Neural crest cell (in vitro differentiated cells): ENCODE measurements at places on chromosomes 3 and 15.

DNA sequence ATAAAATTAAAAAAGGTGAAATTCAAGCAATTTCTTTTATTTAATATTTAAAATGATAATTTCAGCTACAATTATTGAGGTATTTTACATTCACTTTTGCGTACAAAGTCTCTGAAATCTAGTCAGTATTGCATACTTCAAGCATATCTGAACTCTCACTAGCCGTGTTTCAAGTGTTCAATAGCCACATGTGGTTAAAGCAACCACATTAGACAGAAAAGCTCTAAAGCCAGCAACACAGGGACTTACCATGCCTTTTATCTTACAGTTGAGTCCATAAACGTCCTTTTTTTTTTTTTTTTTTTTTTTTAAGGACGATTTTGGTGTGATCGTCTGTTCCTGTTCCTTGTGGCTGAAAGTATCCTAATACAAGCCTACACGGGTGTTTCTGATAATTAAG is 257.0 kb upstream of the RGMA start:
- DNase-seq: no peak

- DNase-seq: no peak
Observed at GRCh38 chr3:52456800-52457183, 1.4 kb downstream of the NISCH start.

DNA sequence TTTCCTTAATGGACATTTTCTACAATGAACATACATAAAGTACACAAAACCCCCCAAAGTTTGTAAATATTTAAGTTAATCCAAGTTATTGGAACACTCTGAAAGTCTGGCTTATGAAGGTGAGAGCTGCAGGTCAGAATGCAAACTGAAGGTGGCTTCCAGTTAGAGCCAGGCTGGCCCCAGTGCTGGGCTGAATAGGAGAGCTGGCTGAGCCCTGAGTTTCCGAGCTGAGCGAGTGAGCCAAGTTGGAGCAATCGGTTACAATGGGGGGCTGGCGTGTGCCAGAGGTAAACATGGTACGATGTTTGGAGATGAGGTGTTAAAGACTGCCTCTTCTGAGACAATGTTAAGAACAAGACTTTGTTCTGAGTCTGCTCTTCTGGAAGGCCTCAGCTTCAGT is 230.8 kb upstream of the MCTP2 start:
- no peak for DNase-seq

DNA sequence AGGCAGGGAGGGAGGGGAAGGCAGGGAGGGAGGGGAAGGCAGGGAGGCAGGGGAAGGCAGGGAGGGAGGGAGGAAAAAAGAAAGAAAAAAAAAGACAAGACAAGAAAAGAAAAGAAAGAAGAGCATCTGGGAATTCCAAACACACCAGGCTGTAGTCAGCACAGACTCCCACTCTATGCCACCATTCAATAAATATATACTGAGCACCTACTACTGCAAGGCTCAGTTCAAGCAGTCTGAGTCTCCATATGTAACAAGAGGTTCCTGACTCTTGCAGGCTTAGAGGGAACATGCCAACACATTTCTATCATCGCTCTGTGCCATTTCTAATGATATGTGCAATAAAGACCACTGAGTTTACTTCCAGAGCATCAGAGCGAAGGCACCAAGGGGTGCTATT is 47.7 kb downstream of the ANXA2 start:
- DNase-seq: no peak

DNA sequence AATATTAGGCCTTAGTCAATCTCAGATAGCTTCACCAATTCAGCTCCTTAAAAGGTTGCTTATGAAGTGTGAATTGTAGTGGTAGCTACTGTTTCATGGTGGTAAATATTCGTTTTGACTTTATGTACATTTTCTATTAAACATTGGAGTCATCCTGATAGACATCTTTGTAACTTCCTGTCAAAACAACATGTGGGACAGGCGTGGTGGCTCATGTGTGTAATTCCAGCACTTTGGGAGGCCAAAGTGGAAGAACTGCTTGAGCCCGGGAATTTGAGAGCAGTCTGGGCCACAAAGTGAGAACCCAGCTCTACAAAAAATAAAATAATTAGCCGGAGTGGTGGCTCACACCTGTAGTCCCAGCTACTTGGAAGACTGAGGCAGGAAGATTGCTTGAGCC is 2.0 kb upstream of the TRIM59 start:
- DNase-seq: no peak

DNA sequence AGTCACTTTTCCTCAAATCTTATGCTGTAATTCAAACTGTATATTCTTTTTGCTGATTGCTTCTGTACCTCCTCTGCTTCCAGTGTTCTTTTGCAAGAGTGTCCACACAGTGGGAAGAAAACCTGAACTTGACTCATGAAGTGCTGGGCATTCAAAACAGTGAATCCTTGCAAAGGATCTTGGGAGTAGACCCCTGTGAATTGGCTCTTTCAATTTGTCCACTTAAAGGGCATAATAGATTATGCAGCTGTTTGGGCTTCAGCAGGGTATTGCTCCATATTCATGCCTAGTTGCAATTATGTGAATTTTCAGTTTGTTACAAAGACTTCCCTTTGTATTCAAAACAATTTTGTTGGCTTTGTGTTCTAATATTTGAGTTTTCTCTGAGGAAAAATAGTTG is 11.4 kb downstream of the ZFAND6 start:
- DNase-seq: peak; percentile 7

DNA sequence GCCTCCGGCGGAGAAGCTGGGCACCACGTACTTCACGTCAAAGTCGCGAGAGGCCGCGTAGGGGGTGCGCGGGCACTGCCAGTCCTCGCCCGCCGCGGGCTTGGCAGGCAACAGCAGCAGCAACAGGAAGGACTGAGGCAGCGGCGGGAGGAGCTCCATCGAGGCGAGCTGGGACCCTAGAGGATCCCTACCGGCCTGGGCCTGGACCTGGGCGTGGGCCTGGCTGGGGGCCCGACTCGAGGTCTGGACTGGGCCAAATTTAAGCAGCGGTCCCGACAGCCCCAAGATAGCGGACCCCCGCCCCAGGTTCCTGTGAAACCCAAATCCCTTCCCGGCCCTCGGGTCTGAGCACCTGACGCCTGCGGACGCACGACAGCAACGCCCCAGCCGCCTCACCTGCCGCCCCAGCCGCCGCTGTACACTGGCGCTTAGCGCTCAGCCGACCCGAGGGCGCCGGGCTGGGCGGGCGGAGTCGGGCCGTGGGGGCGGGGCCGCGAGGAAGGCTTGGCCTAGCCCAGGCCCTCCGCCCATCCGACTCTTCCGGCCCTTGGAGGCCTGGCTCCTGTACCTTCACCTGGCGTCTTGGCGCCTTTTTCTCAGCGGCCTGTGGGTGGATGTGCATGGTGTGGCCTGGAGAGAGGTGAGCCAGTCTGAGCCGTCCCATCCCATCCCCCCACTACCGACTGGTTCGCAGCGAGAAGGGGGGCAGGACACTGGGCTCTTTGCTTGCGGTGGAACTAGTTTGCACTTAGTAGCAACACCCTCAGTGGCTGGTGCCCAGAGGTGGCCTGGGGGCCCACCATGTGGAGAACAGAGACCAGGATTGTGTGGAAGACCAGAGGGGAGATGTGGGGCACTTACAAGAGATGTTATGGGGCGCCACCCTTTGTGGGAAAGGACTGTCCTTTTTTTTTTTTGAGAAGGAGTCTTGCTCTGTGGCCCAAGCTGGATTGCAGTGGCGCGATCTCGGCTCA is at the start of gene MST1R:
TSS of gene MST1R (minus strand) at position 423 of the 974 bp plus-strand sequence. CDS start at position 159, 264 bp downstream.
- DNase-seq: peak; percentile 53

DNA sequence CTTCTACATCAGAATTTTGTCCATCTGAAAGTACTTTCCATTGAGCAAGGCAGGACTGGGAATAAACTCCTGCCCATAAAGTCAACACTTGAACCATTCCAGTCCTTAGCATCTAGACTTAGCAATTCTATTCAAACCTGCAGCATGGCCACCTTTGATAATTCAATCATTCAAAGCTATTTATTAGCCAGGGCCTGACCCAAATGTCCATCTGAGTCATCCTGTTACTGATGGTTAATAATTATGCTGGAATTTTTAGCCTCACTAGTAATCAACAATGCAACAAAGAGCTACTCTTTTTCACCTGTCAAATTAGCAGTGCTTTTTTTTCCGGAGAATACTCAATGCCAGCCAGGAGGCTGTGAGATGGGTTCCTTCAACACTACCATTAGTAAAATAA is 72.7 kb upstream of the SNRK start:
- DNase-seq: no peak

DNA sequence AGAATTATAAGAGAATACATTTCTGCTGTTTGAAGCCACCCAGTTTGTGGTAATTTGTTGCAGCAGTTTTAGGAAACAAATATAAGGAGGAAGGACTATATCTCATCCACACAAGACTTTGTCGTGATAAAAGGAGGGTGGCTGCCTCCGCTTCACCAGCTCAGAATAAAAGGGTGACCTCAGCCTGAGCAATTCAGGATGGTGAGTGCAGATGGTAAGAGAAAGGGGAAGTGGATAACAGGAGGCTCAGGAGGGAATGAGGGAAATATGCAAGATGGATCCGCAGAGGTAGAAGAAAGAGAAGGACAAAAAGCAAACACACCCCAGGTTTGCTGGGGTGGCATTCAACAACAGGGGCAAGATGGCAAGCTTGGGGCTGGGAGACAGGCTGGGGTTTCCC is 108.1 kb upstream of the TNFAIP8L3 start:
- DNase-seq: no peak

GRCh38 chr15:23857028-23857641 is 170.0 kb upstream of the NDN start:
- peak; percentile 59 for DNase-seq

- no peak for DNase-seq
Observed at GRCh38 chr3:13706451-13706850, 157.5 kb downstream of the FBLN2 start.

- DNase-seq: no peak
Observed at GRCh38 chr3:153443961-153444360, 281.9 kb downstream of the RAP2B start.

GRCh38 chr15:34994925-34995324 is 6.8 kb upstream of the ZNF770 start:
- DNase-seq: no peak

- DNase-seq: no peak
Observed at GRCh38 chr3:159974-160373, 36.6 kb upstream of the CHL1 start.

- no peak for DNase-seq
Observed at GRCh38 chr15:71679223-71679792, 131.0 kb upstream of the NR2E3 start.

- DNase-seq: no peak
Observed at GRCh38 chr3:158121295-158121694, 11.4 kb downstream of the RSRC1 start.

- no peak for DNase-seq
Observed at GRCh38 chr15:78193731-78194567, 40.4 kb downstream of the ACSBG1 start.

GRCh38 chr15:69945729-69946128 is 152.0 kb downstream of the TLE3 start:
- DNase-seq: no peak

DNA sequence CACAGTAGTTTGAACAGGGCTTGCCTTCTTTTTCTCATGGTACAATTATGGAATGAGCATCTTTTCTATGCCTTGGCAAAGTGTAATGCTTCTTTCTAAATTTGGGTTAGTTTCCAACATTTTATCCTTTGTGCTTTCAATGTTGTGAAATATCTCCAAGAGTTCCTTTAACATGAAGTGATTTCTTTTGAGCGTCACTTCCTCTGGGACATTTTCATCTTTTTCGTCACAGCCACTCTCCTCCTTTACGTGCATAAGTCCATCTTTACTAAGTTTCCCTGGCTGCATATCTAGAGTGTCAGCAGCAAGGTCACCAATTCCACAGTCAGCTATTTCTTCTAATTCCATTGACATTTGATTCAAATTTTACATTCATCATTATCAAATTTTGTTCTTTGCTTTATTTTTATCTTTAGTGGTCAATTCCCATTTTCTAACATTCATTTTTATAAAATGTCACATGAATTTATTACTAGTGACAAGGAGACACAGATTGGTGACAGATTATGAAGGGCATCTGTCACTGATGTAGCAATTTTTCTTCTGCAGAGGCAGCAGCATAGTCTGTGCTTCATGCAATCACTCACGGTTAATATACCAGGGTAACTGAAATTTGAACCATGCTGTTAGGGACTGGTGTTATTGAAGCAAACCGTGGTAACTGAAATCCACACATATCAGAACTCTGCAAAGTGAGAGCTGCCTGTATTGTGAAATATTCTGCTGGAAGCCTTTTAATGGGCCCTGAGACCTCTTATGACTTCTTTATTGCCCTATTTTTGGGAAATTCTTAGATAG is 126.5 kb upstream of the THBS1 start:
- DNase-seq: no peak

GRCh38 chr3:189914799-189915198 is 205.9 kb downstream of the P3H2 start:
- no peak for DNase-seq

- DNase-seq: no peak
Observed at GRCh38 chr15:77507911-77508310, 87.2 kb downstream of the HMG20A start.

DNA sequence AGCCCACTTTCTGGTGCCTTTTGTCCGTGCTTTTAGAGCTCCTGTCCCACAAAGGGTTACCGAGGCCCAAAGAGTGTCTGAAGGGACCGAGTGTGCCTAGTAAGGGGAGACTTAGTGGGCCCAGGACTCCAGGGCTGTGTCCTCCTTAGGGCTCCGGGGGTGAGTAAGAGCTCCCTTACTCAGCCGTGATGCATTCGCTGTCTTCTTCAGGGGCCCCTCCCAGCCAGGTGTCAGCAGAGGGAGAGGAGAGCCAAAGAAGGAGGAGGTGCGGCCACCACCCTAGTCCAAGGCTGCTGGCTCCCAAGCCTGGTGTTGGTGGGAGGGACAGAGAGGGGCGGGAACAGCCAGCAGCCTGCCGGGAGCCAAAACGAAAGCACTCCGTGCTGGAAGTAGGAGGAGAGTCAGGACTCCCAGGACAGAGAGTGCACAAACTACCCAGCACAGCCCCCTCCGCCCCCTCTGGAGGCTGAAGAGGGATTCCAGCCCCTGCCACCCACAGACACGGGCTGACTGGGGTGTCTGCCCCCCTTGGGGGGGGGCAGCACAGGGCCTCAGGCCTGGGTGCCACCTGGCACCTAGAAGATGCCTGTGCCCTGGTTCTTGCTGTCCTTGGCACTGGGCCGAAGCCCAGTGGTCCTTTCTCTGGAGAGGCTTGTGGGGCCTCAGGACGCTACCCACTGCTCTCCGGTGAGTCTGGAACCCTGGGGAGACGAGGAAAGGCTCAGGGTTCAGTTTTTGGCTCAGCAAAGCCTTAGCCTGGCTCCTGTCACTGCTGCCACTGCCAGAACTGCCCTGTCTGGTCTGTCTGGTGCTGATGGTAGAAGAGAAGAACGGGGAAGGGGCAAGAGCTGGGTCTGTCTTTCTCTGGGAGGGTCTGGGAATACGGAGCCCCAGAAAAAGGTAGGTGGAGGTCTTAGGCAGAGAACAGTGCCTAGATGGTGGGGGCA is at the start of gene IL17RC:
TSS of gene IL17RC (plus strand) at position 365 of the 947 bp plus-strand sequence. CDS start at position 583, 218 bp downstream.
- DNase-seq: peak; percentile 27

DNA sequence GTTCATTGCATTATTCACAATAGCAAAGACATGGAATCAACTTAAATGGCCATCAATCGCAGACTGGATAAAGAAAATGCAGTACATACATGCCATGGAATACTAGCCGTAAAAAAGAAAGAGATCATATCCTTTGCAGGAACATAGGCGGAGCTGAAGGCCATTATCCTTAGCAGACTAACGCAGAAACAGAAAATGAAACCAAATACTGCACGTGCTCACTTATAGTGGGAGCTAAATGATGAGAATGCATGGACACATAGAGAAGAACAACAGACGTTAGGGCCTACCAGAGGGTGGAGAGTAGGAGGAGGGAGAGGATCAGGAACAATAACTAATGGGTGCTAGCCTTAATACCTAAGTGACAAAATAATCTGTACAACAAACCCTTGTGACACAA is 57.9 kb downstream of the RASA2 start:
- no peak for DNase-seq
